Sigmoid colon (tissue), 7 donors: ENCODE measurements at places on chromosomes 7 and 10. TPM values are rescaled to one million over a fixed set of nuclear protein-coding genes. Genes with fewer than 3 reads are reported as not detected.

FAM180A gene
- 4.3 TPM for total RNA-seq

GRCh38 chr7:14936554-14936953, 34.0 kb upstream of the DGKB start:
- H3K4me1 ChIP-seq, result peaks cover 6% of the 10 kb centered on the region
- no peak overlapping the region for H3K4me3 ChIP-seq
- H3K27me3 ChIP-seq, result no peaks in the 10 kb centered on the region

DNA sequence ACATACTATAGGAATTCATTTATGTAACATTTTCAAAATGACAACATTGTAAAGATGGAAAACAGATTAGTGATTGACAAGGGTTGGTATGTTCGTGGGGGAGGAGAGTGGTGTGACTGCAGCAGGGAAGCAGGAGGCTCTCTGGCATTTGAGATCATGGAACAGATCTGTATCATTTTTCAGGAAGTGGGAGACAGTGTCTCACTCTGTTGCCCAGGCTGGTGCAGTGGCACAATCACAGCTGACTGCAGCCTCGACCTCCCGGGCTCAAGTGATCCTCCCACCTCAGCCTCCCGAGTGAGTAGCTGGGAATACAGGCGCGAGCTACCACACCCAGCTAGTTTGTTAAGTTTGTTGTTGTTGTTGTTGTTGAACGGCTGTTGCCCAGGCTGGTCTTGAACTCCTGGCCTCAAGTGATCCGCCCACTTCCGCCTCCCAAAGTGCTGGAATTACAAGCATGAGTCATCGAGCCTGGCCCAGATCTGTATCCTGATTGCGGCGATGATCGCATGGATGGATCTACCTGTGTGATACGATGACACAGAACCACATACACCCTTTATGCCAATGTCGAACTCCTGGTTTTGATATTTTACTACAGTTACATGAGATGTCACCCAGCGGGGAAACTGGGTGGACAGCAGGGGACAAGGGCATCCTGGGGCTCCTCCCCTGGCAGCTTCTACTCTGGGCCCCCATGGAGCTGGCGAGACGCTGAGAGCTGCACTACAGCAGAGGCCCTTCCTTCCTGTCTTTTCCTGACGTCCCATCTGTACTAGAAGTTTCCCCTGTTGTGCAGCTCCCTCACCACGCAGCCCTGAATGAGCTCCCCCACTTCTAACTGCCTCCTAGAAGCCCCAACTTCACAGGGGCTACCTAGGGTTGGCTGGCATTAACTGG, 12.3 kb upstream of the CYTH3 start:
- H3K4me1 ChIP-seq, result no peaks in the 10 kb centered on the region
- H3K27ac ChIP-seq, result no peak overlapping the region
- no peaks in the 10 kb centered on the region for H3K36me3 ChIP-seq
- no peaks in the 10 kb centered on the region for H3K27me3 ChIP-seq
- DNase-seq, result peak; percentile 56

- H3K27me3 ChIP-seq, result no peaks in the 10 kb centered on the region
- H3K36me3 ChIP-seq, result peaks cover 3% of the 10 kb centered on the region
- no peak for DNase-seq
Observed at GRCh38 chr7:80220022-80220634, 85.5 kb downstream of the GNAI1 start.

DNA sequence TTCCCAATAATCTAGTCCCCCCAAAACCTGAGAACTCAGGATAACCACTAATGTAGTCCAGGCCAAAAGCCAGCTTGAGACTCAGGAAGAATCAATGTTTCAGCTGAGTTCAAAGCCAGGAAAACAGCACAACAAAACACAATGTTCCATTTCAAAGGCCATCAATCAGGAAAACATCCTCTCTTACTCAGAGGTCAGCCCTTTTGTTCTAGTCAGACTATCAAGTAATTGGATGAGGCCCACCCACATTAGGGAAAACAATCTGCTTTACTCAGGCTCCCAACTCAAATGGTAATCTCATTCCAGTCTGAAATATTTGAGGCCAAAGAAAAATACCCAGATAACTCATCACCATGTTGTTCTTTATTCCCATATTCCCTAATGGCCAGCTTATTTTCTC, 152.2 kb downstream of the SDHAF3 start:
- H3K36me3 ChIP-seq, result no peaks in the 10 kb centered on the region
- H3K4me3 ChIP-seq, result no peak overlapping the region
- no peaks in the 10 kb centered on the region for H3K27me3 ChIP-seq
- H3K27ac ChIP-seq, result no peak overlapping the region
- DNase-seq, result no peak

- no peak overlapping the region for H3K27ac ChIP-seq
- no peaks in the 10 kb centered on the region for H3K4me1 ChIP-seq
- DNase-seq, result no peak
- H3K36me3 ChIP-seq, result no peaks in the 10 kb centered on the region
- no peak overlapping the region for H3K4me3 ChIP-seq
Observed at GRCh38 chr10:97297556-97298222, 5.3 kb upstream of the ARHGAP19 start.
